ENCODE measurements at places on chromosomes 1 and 21.

DNA sequence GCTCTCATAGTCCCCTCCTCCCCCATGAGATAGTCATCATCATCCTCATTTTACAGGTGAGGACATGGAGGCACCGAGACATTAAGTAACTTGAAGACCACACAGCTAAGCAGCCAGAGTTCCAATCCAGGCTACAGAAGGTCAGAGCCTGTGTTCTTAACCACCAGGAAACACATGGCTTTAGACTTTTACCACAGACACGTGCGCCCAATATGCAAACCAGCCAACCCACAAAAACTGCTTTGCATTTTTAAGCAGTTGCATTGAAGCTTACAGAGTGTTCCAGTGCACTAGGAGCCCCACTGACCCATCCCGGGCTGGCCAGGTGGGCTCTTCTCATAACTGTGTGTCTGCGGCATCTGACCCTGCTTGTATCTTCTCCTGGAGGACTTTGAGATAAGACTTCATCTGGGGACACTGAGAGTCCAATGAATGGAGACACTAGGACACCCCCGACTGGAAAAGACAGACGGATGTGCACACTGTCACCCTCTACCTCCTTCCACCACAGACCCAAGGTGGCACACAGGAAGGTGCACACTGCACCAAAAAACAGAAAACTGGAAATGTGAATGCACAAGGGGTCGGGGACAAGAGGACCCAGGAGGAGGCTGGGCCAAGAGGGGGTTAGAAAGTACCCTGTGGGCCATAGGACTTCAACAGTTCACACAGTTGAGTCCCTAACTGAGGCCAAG, 56.4 kb downstream of the ETS2 start:
- DNase-seq = no peak

GRCh38 chr1:206960676-206961386, 9.4 kb downstream of the FCAMR start:
- DNase-seq = no peak

DNA sequence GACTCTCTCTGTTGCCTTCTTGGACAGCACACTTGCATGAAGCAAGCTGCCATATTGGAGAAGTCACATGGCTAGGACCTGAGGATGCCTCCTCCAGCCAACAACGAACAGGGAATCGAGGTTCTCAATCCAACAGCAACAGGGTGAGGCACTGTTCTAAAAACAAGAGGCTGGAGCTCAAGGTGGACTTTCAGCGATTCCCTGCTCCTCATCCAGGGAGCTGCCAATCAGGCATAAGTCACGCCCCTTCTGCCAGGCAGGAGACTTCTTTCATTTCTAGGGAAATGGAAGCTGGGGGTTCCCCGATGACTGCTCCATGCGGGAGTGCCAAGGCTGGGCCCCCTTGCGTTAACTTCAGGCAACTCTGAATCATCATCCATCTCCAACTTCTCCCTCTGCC, 22.7 kb upstream of the IFNAR1 start:
- no peak for DNase-seq

DNA sequence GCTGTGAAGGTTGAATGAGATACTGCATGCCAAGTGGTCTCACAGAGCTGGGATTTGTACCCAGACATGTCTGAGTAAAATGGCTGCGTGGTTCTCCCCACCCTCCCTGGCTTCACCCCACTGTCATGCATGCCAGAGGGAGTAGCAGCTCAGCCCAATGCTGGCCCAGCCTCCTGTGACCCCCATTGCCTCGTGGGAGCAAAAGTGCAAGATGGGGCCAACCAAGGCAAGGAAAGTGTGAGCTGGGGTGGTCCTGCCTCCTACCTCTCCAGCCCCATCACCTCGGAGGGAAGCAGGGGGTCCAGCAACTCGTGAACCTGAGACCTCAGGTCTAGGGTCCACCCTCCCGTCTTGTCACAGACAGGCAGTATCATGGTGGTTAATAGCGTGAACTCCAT, 209.8 kb upstream of the GRIK3 start:
- no peak for DNase-seq

DNA sequence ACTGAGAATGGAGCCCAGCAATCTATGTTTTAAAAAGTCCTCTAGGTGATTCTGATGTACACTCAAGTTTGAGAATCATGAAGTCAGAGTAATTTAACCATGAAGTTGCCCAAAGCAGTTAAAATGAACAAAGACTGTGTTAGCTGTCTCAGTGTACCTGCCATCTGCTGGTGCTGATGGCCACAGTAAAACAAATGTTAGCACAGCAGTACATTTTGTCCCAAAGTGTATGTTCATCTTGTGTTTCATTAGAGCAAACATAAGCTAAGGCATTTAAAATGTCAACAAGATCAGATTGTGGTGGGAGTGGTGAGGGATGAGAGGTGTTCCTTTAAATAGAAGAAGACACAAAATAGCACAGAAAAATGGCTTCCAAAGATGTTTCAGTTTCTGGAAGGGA, 31.1 kb downstream of the FYB2 start:
- no peak for DNase-seq

DNA sequence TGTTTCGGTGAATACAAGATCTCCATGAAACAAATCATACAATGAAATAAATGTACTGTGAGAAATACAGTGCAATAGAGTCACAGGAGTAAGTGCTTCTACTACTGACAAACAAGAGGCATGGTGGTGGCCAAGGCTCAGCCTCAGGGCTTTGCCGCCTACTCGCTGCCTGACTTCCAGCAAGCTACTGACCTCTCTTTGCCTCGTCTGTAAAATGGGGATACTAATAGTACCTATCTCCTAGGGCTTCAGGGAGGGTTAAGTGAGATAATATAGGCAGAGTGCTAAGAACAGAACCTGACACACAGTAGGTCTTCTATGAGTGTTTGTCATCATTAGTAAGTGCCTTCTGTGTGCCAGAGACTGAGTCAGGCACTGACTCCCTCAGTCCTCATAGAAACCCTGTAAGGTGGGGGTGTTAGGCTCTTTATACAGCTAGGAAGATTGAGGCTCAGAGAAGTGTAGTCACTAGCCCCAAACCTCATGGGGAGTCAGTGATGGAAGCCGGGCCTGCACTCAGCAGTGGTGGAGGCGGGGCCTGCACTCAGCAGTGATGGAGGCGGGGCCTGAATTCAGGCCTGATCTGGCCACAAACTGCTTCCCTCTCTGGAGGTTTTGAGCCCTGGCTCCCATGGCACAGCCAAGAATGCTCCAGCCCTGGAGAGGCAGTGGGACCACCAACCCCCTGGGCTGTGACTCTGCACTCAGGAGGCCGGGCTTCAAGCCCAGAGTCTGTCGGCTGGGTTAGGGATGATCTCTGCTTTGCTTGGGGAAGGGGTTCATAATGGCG, 6.8 kb downstream of the BSND start:
- DNase-seq = no peak

- DNase-seq = no peak
Observed at GRCh38 chr1:38052750-38053415, 6.3 kb upstream of the POU3F1 start.

- DNase-seq = peak; percentile 57
Observed at GRCh38 chr1:117171900-117172511, 38.7 kb downstream of the VTCN1 start.

DNA sequence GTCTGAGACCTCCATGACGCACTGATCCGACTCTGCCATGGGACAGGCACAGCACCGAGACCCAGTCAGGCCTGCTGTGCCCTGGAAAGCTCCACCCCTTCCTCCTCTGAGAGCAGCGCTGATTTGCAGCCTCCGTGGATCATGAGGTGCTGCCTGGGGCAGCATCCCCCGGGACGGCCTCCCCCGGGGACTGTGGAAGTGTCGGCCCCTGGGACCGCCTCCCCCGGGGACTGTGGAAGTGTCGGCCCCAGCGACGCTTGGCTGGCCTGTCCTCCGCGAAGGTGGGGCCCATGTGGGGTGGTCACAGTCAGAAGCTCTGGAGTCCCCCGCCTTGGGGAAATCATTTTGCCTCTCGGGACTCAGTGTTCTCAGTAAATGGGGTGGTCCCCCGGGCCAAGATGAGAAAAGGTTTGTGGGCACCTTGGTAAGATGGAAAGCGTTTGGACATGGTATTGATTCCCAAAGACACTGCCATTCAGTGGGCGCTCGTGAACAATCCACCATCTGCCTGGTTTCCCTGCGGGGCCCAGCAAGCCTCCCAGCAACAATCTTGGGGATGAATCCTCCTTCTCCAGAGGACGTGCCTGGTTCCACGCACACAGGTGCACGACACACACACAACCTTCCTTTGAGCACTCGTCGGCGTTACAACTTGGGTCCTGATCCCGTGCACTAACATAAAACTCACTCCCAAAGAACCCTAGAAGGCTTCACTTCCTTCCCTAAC, 3.0 kb downstream of the TFF2 start:
- no peak for DNase-seq

- DNase-seq = no peak
Observed at GRCh38 chr1:81126989-81127581, 673.6 kb upstream of the ADGRL2 start.

Measured in neural crest cell (in vitro differentiated cells).